ENCODE measurements at places on chromosomes 11 and 22.

GRCh38 chr11:112302226-112302868, 41.7 kb upstream of the PLET1 start:
- no peaks in the 10 kb centered on the region for H3K36me3 ChIP-seq
- no peaks in the 10 kb centered on the region for H3K4me1 ChIP-seq
- no peak overlapping the region for H3K4me3 ChIP-seq
- no peaks in the 10 kb centered on the region for H3K27me3 ChIP-seq

DNA sequence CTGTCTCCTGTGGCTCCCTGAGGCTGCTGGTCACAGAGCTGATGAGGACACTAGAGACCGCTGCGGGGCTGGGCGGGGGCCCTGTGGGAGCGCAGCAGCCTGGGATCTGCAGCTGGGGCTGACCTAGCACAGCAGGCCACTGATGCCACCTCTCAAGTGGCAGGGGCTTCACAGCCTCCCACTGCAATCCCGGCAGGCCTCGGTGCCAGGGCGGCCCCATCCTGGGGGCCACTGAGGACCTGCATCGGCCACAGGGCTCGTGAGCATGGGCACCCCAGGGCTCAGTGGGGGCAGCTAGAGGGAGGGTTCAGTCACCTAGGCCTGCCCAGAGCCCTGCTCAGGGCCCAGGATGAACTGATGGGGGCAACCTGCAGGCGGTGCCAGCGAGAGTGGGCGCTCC, 14.6 kb upstream of the CCDC188 start:
- H3K27me3 ChIP-seq: no peaks in the 10 kb centered on the region
- peaks cover 2% of the 10 kb centered on the region for H3K4me1 ChIP-seq
- no peaks in the 10 kb centered on the region for H3K36me3 ChIP-seq
- no peak overlapping the region for H3K4me3 ChIP-seq
- H3K27ac ChIP-seq: no peak overlapping the region

DNA sequence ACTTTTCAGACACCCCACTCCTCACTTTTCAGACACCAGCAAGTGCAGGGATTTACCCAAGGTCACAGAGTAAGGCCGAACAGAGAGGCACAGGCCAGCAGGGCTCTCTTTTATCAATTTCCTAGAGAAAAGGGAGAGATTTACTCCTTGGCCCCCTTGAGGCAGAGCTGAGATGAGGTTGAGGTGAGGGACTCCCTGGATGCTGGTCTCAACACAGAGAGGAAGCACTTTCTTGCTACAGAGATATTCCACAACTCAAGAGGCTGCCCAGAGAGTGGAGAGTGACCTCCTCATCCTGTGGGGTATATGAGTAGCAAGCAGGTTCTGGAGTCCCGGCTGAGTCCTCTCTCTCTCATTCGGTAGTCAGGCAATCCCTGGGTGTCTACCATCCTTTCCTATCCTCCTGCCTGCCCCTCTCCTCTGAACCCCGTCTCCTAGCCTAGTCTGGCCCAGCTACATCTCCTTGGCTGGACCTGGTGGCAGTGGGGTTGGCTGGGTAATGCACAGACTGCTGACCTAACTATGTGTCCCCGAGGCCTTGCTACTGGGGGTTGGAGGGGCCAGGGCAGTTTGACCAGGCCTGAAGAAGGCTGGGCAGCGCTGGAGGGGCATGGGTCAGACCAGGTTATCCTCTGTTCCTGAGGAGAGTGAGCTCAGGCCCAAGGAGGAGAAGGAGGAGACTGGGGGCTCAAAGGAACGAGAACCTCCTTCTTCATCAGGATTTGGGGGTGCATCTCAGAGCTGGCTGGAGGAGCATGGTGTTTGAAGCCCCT, 1.8 kb upstream of the ARHGEF17 start:
- H3K36me3 ChIP-seq: no peaks in the 10 kb centered on the region
- H3K27ac ChIP-seq: peak overlapping the region; percentile 74
- no peaks in the 10 kb centered on the region for H3K27me3 ChIP-seq
- no peak overlapping the region for H3K4me3 ChIP-seq
- no peak for DNase-seq

- DNase-seq: no peak
- no peaks in the 10 kb centered on the region for H3K27me3 ChIP-seq
- H3K36me3 ChIP-seq: no peaks in the 10 kb centered on the region
- no peak overlapping the region for H3K4me3 ChIP-seq
Observed at GRCh38 chr11:76902121-76903014, 41.6 kb downstream of the ACER3 start.

GRCh38 chr22:24011735-24012068, 598 bp downstream of the CABIN1 start:
- H3K27ac ChIP-seq: peak overlapping the region; percentile 60
- DNase-seq: peak; percentile 37
- peaks cover 7% of the 10 kb centered on the region for H3K4me1 ChIP-seq
- H3K27me3 ChIP-seq: no peaks in the 10 kb centered on the region
- no peaks in the 10 kb centered on the region for H3K36me3 ChIP-seq
- H3K4me3 ChIP-seq: peak overlapping the region; percentile 76

DNA sequence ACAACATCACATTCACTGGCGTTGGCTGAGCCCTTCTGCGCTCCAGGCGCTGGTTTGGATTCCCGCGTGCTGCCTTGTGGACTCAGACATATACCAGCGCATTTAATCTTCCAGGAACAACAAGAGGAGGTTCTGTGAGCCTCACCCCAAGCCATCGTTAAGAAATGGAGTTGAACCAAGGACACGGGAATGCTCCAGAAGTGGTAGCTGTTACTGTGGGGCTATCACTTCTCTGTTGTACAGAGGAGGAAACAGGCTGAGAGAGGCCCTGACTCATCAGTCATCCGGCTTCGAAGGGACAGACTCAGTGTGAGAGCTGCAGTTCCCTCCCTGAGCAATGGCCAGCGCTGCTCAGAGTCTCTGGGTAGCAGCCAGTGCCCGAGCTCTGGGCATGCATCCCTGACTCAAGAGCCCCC, 291.3 kb downstream of the TBC1D22A start:
- H3K27me3 ChIP-seq: no peaks in the 10 kb centered on the region
- no peak overlapping the region for H3K4me3 ChIP-seq
- no peak for DNase-seq
- H3K27ac ChIP-seq: peak overlapping the region; percentile 43

- H3K4me3 ChIP-seq: no peak overlapping the region
- H3K4me1 ChIP-seq: no peaks in the 10 kb centered on the region
- H3K27me3 ChIP-seq: no peaks in the 10 kb centered on the region
- no peaks in the 10 kb centered on the region for H3K36me3 ChIP-seq
Observed at GRCh38 chr11:60672255-60672654, 27.2 kb upstream of the MS4A8 start.

DNA sequence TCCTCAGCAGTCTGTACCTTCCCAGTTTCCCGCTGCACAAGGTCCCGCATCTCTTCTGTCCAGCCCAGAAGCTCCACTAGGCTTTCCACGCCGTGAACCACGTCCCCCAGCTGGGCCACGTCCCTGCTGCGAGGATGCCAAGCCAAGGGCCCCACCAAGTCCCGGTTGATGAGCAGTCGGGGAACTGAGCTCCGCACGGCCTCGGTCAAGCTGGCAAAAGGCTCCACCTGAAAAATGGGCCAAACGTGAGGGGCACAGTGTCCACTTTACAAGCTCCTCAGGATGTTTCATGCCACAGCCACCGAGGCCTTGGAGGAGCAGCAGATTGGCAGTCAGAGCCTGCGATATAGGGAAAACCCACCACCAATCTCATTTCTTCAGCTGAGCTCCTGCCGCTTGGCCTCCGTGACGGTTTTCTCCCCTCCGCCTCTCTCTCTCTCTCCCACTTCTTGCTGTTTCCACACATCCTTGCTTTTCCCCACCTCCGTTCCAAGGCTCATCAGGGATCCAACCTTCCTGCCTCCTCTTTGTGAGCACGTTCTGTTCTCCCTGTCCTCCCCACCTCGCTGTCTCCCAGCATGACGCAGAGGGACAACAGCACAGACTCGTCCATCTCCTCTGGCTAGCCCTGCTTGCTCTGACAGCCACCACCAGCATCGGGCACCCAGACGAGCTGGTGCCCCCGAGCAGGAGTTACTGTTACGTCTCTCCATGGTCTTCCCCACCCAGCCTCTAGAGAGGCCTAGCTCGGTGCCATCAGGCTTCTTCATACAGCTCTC, 11.5 kb downstream of the RIC8A start:
- no peak for DNase-seq
- H3K36me3 ChIP-seq: peaks cover 26% of the 10 kb centered on the region
- H3K4me3 ChIP-seq: no peak overlapping the region
- H3K27ac ChIP-seq: no peak overlapping the region

DNA sequence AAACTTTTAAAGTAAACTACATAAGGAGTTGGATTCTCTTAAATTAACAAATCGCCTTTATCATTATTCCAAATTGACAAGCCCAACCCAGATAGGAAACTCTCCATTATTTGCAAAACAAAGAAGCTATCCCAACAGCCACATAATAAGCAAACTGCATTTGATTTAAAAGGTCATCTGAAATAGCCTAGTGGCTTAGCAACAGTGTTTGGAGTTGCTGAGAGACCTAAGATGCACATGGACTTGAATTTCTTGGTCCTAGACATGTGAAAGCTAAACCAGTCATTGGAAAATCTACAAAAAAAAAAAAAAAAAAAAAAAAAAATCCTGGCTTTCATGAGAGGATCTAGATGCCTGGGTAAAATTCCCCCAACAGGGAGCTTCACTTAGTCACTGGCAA, 69.5 kb downstream of the PRCP start:
- H3K4me1 ChIP-seq: no peaks in the 10 kb centered on the region
- no peaks in the 10 kb centered on the region for H3K27me3 ChIP-seq
- peaks cover 7% of the 10 kb centered on the region for H3K36me3 ChIP-seq
- no peak overlapping the region for H3K4me3 ChIP-seq

- peaks cover 31% of the 10 kb centered on the region for H3K4me1 ChIP-seq
- no peaks in the 10 kb centered on the region for H3K27me3 ChIP-seq
- H3K36me3 ChIP-seq: no peaks in the 10 kb centered on the region
- no peak within 1 kb of the TSS for H3K4me3 ChIP-seq
- DNase-seq: no peak
- H3K27ac ChIP-seq: no peak within 1 kb of the TSS
Observed at GRCh38 chr11:62921201-62921572, at the start of gene CHRM1. Gene CHRM1 (minus strand): TSS chr11:62921363. CDS start chr11:62911100, 10,263 bp downstream.

DNA sequence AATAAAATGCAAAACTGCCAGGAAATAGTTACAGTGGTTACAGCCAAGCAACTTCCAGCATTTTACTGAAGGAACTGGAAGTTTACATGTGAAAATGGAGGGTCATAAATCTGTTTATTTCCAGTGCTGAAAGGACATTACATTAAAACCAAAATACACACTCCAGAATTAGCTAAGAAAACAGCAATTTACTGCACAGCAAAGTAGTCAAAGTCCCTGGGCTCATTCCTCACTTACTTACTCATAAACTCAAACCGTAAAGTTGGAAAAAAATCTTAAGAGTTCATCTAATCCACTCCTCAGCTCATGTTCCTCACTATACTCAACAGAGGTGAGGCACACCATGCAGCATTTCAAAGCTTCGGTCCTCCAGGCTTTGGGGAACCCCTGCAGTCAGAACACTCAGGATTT, 17.4 kb downstream of the CTSC start:
- no peaks in the 10 kb centered on the region for H3K27me3 ChIP-seq
- no peak overlapping the region for H3K4me3 ChIP-seq
- no peaks in the 10 kb centered on the region for H3K4me1 ChIP-seq
- no peak for DNase-seq

DNA sequence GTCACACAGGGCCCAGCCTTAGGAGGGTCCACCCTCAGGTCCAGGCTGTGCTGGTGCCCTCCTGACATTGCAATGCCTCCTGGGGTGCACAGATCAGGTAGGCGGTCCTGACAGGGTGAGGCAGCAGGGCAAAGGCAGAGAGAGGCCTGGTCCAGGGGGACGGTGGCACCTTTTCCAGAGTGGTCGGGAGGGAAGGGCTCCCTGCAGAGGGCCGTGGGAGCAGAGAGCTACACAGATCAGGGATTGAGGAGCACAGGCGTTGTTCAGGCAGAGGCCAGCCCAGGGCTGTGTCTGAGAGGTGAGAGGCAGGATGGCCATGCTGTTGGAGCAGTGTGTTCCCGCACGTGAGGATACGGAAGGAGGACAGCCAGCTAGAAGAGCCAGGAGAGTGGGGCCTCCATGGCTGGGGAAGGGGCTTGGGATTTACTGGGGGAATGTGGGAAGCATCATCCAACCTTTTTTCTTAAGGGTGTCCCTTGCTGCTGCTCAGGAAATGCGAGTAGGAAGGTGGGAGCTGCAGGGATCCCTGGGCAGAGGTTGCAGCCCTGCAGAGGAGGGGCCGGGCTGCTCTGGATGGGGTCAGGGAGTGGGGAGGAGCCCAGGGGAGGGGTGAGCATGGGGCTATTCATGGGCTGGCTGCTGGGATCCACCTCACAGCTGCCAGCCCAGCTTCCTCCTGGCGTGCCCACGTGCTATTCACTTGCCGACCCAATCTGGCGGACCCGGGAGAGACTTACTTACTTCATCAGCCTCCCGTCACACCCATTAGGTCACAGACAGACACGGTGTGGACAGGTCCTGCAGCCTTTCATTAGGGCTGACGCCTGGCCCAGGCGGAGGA, 1516.4 kb downstream of the TBC1D22A start:
- H3K27me3 ChIP-seq: no peaks in the 10 kb centered on the region
- H3K4me3 ChIP-seq: no peak overlapping the region
- H3K36me3 ChIP-seq: no peaks in the 10 kb centered on the region
- no peaks in the 10 kb centered on the region for H3K4me1 ChIP-seq
- no peak overlapping the region for H3K27ac ChIP-seq
- DNase-seq: no peak

DNA sequence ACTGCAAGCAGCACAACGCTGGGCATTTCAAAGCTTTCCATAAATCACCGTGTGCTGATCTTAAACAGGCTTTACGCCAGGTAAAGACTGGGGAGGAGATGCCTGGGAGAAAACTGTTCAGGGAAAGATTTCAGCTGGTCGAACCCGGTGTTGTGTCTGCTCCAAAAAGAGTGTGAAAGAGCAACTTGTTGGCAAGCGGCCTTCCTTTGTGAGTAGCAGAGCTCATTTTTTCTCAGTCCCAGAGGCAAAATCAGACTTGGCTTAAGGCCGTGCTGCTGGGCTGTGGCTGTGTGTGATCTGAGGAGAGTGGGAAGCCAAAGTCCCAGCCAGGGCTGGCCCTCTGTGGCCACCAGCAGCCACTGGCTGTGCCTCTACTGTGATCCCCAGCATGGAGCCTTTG, 75.7 kb upstream of the E2F8 start:
- H3K27ac ChIP-seq: no peak overlapping the region
- DNase-seq: no peak
- H3K36me3 ChIP-seq: no peaks in the 10 kb centered on the region
- no peak overlapping the region for H3K4me3 ChIP-seq
- H3K4me1 ChIP-seq: no peaks in the 10 kb centered on the region

- no peak overlapping the region for H3K27ac ChIP-seq
- no peak overlapping the region for H3K4me3 ChIP-seq
- peak; percentile 10 for DNase-seq
- peaks cover 5% of the 10 kb centered on the region for H3K4me1 ChIP-seq
- H3K27me3 ChIP-seq: no peaks in the 10 kb centered on the region
Observed at GRCh38 chr11:76588455-76589325, 81.9 kb downstream of the LRRC32 start.
